ENCODE measurements at places on chromosomes 2 and 18.
A peak's percentile ranks its signal among the peaks of the same experiment; 100 is the strongest.

DNA sequence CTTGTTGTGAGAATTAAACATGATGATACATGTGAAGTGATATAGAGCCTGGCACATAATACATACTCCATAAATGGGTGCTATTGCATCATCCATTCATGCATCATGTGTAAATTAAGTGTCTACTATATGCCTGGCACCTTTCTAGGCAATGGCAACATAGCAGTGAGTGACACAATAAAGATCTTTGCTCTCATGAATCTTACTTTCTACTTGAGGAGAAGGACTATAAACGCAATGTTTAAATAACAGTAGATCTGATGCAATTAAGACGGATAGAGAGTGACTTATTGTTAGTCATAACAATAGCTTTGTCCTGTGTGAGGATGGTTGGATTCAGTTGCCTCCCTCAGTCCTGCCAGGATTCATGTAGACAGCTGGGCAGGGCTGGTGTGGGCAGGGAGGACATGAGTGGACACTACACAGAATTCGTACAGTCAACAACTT, 88.4 kb upstream of the NPAS2 start:
- DNase-seq: no peak

- DNase-seq: peak; percentile 24
Measured at GRCh38 chr2:64228126-64228678, 84.0 kb upstream of the PELI1 start.

- DNase-seq: no peak
Measured at GRCh38 chr2:240142859-240143258, 2.4 kb upstream of the OTOS start.

GRCh38 chr2:151287513-151288250, 1.8 kb downstream of the NMI start:
- no peak for DNase-seq

DNA sequence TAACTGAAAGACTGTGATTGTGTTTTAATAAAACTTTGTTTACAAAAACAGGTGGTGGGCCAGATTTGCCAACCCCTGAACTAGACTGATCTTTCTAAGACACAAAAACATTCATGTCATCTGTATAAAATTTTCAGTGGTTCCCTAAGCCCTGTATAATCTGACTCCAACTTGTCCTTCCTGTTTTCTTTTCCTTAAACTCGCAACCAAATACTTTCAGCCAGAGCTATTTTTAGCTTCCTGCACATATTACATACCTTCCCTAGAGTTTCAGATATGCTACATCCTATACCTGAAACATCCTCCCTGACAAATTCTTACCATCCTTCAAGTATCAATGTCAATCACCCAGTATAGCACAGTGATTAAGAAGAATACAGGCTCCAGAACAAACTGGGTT, 4.8 kb downstream of the GCFC2 start:
- DNase-seq: no peak

- DNase-seq: no peak
Measured at GRCh38 chr18:77299706-77300105, 50.1 kb downstream of the GALR1 start.

GRCh38 chr2:146370826-146371225, 1474.0 kb upstream of the ACVR2A start:
- no peak for DNase-seq

GRCh38 chr2:234241656-234242458, 191.4 kb downstream of the SPP2 start:
- no peak for DNase-seq

GRCh38 chr2:88927128-88927527, 235.7 kb downstream of the RPIA start:
- no peak for DNase-seq

GRCh38 chr2:165874445-165875039, 79.0 kb downstream of the TTC21B start:
- DNase-seq: no peak

Data from stimulated activated CD4-positive, alpha-beta T cell treated with anti-CD3 and anti-CD28 coated beads, Interleukin-15, amount 100 ng/mL, for 1 hour (primary cell).